ENCODE measurements at places on chromosomes 11 and 22.

DNA sequence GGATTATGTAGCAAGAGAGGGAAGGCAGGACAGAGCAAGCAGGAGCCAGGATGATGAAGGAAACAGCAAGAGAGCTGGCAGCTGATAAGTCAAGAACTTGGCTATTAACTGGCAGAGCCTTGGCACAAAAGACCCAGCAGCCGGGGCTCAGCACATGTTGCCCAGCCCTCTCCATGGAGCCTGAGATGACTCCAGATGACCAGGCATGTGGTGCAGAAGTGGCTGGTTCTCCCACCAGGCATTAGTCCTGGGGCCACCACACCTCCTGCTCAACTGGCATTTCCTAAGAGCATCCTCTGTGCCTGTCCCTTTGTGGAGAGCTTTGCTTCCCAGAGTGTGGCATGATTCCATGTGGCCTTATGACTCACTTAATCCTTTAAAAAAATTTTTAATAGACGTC, 522.6 kb downstream of the MN1 start:
- no peak for DNase-seq

DNA sequence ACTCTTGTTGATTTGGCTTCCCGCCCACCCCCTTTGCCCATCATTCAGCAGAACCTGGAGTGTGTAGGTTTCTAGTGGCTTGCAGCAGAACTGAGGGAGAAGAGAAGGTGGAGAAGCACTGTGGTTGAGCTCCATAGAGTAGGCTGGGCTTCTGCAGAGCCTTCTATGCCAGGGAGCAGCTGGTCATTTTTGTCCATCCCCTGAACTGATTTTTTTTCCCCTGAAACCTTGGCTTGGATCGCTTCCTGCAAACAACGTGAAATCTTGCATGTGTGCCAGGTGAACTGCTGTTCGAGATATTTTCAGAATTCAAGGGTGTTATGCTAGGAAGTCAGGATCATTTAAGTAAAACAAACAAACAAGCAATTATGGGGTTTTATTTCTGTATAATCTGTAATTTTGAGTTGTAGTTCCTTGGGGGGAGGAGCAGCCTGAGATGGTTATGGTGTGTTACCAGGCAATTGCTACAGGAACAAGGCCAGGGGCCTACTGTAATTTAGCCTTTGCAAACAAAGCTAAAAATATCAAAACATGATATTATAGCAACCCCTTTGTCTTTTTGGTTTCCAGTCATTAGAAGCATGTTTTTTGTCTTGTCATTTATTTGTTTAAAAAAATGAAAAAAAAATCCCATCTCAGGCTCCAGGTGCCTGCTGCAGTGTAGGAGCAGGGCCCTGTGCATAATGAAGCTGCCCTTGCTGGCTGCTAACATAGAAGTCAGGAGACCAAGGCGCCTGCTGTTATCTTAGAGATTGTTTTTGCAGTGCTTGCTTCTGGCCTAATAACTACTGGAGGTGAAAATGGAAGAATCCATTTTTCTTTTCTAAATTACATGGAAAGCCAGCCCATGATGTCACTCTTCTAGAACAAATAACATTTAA, 152.4 kb upstream of the TTC12 start:
- DNase-seq = peak; percentile 31

DNA sequence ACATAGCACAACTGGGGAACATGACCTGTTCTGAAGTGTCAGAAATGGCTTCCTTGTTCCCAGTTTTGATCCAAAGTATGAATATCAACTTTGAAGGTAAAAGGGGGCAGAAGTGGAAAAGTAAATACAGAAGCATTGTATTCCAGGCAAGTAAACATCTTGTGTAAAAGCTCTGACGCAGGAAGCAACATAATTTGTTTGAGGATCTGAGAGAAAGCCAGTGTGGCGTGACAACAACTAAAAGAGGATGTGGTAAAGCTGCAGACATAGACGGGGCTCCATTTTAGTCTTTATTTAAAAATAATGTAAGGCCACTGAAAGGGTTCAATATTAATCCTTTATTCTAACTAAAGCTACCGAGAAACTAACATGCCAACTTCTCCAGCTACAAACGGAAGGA, 310.2 kb downstream of the DLG2 start:
- DNase-seq = no peak

- DNase-seq = peak; percentile 89
These were observed 24.7 kb upstream of the SLC22A12 start for GRCh38 chr11:64566042-64566914.

DNA sequence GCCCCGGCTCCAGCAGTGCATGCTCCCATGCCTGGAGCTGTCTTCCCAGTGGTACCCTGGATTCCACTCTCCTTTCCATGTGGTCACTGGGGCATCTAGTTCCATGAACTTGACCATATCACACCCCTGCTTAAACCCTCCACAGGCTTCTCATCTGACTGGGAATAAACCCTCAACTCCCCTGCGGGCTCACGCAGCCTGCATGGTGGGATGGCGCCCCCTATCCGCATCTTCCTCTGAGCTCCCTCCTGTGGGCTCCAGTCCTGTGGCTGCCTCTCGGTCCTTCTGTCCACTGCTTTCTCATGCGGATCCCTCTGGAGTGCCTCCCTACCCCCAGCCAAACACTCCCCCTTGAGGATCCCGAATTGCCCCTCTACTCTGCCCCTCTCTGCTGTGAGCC, 41.4 kb upstream of the TTLL12 start:
- peak; percentile 10 for DNase-seq

GRCh38 chr11:120124355-120124754, 13.6 kb downstream of the TRIM29 start:
- DNase-seq = no peak

- no peak for DNase-seq
These were observed 301.7 kb upstream of the PITPNB start for GRCh38 chr22:28220626-28221363.

DNA sequence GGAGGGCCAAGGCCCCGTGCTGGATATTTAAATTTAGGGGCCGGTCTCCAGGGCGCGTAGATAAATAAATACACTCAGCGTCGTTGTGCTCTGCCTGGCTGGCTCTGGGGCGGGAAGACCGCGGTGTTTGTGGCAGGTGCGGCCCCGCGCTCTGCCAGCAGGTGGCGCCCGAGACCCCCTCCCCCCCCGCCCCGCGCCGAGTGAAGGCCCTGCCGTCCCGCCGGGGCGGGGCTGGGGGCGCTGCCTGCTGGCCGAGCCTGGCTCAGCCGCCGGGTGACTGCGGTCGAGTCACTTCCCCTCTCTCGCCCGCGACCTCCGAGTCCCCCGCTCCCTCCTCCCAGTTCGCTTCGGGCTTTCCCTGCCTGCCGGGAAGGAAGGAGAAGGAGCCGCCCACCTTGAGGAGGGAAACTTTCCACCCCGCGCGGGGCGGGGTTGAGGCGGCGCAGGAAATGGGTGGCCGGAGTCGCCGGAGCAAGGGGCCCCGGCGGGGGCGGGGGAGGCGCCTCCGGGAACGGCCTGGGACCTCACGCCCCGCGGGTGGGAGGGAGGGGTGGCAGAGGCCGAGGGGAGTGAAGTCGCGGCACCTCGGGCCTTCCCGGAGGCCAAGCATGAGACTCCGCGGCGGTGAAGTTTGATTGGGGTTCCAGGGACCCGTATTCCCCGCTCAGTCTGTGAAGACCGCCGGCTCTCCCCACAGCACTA, 1.6 kb upstream of the EHBP1L1 start:
- DNase-seq = peak; percentile 74

DNA sequence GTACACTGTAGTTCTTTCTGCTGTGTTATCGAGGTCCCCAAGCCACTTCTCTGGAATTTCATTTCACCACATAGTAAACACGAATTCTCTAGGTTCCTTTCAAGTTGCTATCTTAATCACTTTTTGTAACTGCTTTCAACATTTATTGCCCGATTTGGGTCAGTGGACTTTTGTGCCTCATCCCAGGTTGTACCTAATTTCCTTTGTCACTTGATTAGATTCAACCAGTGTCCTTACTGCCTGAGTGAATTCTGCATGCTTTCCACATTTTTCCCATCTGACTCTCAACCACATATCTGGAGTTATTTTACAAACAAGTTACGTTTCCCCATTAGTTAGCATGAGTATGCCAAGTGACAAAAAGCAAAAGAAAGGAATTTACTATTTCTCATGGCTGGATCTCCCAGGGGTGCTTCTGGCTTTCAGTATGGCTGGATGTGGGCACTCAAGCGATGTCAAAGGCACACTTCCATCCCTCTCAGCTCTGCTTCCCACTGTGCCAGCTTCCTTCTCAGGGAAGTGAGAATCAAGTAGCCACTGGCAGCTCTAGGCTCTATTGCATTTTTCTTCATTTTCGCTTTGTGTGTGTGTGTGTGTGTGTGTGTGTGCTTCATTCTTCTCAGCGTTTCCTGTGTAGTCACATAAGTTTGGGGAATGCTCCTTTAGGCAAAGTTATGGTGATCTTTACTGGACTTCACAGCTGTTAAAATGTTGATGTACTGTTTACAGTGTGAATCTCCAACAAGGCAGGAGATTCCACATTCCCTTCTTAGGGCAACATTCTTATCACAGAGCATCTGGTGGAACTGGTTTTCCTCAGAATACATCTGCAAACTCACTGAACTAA, 128.9 kb downstream of the DBX1 start:
- DNase-seq = no peak

GRCh38 chr11:110833033-110833484, 120.8 kb upstream of the ARHGAP20 start:
- DNase-seq = no peak

GRCh38 chr22:34502821-34503220, 563.1 kb upstream of the ISX start:
- no peak for DNase-seq

- DNase-seq = no peak
These were observed 10.6 kb upstream of the PKP3 start for GRCh38 chr11:383431-383830.

DNA sequence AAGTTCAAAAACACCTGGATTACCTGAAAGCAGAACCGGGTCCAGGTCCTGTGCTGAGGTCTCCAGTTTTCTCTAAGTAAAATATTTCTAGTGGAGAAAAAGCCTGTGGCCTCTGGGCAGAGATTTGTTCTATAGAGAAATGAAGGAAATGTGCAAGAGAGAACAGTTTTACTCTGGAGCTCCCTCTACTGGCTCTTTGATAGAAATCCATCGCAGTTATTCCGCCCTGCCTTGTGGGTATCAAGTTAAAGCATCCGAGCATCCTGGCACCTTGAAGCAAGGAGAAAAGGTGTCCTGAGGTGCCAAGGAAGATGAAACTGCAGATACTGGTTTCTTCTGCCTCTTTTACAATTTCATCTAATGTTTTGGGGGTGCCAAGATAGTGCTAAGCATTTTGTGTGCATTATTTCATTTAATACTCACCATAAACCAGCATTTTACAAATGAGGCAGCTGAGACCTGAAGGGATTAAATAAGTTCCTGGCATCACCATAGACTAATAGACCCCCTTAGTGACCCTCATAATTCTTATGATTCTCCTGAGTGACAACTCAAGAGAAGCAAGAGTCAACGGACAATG, 113.1 kb upstream of the HSD17B12 start:
- DNase-seq = peak; percentile 65

DNA sequence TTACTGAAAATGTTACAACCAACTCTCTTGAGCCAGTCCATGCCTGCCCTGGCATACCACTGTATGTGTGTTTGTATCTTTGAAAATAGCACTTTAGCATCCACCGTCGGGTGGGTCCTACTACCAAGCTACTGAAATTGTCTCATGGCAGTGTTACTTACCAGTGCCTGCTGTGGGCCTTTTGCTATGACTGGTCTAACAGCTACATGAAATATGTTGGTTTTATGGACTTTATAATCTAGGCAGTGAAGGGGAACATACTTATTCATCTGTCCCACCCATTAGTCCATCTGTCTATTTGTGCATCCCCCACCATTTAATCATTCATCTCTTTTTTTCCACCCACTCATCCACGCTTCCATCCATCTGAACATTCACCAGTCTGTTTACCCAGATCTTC, 106.0 kb downstream of the NAV2 start:
- peak; percentile 13 for DNase-seq

GRCh38 chr11:2929950-2930703, 907 bp upstream of the PHLDA2 start:
- no peak for DNase-seq

DNA sequence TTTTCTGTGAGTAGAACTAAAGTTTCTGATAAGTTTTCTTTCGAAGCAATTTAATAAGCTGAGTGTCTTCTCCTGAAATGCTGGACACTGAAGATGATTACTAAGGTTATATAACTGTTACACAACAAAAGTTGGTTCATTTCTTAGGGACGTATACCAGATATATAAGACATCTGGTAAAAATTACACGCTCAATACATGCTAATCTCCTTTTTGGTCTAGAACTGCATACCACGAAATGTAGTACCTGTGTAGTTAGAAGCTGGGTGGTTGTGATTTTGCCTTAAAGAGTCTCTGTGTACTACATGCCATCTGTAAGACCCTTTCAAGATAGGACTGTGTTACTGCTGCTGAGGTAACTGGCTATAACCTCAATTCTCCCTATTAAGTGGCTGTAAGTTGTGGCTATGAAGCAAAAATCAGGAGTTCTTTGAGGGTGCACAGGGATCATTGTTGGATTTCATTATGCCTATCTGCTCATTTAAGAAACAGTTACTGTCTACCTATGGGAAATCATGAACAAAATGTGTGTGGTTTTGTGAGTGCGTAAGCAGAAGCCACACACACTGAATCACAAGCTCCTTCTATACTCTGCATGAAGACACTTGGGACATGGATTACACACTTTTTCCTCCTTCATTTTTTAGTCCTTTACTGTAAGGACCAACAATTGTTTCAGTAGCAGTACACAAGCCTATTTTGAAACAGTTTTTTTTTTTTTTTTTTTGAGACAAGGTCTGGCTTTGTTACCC, 195.9 kb downstream of the SWAP70 start:
- DNase-seq = no peak

GRCh38 chr11:28461338-28461737, 353.1 kb downstream of the METTL15 start:
- DNase-seq = no peak

DNA sequence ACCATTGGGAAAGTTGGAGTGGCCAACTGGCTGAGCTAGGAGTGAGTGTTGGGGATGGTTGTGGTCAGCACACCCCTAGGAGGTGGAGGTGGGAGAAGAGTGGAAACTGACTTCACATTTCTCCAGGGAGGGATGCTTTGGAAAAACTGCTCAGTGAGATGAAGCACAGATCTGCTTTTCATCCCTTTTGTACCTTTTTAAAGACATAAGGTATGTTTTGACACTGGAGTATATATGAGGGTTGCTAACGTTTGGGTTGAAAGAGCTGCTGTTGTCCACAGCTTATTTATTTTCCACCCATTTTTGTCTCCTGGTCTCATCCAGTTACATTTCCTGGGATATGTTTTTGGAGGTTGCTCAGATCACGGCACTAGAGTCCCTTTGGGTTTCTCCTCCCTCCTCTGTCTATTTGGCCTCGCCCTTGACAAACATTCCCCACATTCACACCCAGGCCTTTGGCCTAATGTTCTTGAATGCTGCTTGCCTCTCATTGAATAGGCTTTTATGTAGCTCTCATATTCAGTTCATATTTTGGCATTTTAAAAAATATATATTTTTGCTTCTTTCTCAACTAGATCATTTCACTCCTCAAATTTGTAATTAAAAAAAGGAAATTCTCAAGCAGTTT, 8.3 kb downstream of the SREBF2 start:
- no peak for DNase-seq

DNA sequence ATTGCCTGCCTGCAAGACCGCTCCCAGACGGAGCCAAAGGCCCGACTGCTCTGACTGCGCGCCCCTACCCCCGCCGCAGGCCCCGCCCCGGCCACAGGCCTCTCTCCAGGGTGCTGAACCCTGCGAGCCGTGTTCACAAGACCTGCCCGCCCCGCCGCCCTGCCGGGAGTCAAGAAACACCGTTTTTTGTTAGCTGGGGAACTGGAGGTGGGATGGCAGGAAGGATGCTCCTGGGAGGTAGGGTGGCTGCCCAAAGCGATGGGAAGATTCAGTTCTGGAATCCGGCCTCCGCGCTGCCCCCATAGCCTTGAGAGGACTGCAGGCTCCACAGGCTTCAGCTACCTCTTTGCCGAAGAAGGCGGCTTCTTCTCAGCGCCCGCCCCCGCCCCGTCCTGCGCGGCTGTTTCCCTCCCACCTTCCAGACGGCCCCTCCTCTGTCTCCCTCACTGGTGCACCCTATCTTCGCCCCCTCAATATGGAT, 2.7 kb upstream of the PDE2A start:
- no peak for DNase-seq
